CD4-positive, alpha-beta T cell (primary cell): ENCODE measurements at places on chromosomes 1 and 21. TPM values are rescaled to one million over a fixed set of nuclear protein-coding genes. Genes with fewer than 3 reads are reported as not detected.

The CLCA2 gene
- not detected for total RNA-seq

The SIM2 gene
- total RNA-seq: not detected

The LINGO4 gene
- 0.06 TPM for total RNA-seq

The NLRP3 gene
- 8.5 TPM for total RNA-seq

The ANKRD34A gene
- 0.42 TPM for total RNA-seq

The CENPF gene
- total RNA-seq: 3.4 TPM

DNA sequence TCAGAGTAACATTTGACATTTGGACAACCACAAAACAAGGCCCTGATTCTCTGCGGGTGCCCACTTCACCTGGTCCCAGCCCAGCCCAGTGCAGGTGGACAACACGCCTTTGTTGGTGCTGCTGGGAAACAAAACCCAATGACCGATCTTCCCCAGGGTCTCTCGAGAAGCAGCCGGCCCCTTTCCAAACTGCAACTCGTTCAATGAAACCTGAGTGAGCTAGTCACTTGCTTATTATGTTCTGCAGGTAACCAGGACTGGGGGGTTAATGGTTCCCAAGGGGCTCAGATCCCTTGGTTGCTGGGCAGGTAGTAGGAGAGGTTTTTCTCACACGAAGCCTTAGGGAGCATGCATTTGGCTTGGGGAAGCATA, 42.9 kb downstream of the ABCG1 start:
- H3K4me3 ChIP-seq: no peak overlapping the region
- H3K27me3 ChIP-seq: no peaks in the 10 kb centered on the region
- no peaks in the 10 kb centered on the region for H3K36me3 ChIP-seq
- H3K4me1 ChIP-seq: peaks cover 13% of the 10 kb centered on the region
- no peak for DNase-seq

DNA sequence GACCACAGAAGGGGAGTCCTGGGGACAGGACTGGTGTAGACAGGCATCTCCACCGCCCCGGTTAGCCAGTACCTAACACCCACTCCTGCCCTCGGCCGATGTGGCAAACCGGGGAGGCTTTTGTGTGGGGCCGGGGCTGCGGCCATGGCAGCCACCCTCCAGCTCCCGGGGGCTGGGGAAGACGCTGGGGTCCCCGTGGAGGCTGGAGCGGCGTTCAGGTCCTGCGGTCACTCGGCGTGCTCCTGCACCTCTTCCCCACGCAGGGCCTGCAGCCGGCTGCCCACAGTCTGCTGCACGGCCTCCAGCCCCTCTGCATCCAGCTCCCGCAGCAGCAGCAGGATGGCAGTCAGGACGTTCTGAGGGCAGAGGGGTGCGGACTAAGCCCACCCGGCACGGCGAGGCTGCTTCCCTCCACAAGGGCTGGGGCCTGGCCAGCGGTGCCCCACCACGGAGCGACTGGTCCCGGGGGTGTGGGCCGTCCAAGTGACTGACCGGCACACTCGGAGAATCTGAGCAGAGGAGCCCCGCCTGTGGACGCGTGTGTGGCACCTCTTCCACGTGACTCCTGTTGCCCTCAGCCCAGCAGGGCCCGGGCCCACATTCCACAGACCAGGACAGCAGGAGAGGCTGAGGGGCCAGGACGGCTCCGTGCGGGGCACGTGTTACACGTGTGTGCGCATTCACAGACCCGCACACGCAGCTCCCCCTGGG, 9.1 kb downstream of the CFAP410 start:
- no peak overlapping the region for H3K27ac ChIP-seq
- H3K36me3 ChIP-seq: peaks cover 23% of the 10 kb centered on the region
- DNase-seq: no peak
- no peak overlapping the region for H3K4me3 ChIP-seq
- H3K27me3 ChIP-seq: no peaks in the 10 kb centered on the region

DNA sequence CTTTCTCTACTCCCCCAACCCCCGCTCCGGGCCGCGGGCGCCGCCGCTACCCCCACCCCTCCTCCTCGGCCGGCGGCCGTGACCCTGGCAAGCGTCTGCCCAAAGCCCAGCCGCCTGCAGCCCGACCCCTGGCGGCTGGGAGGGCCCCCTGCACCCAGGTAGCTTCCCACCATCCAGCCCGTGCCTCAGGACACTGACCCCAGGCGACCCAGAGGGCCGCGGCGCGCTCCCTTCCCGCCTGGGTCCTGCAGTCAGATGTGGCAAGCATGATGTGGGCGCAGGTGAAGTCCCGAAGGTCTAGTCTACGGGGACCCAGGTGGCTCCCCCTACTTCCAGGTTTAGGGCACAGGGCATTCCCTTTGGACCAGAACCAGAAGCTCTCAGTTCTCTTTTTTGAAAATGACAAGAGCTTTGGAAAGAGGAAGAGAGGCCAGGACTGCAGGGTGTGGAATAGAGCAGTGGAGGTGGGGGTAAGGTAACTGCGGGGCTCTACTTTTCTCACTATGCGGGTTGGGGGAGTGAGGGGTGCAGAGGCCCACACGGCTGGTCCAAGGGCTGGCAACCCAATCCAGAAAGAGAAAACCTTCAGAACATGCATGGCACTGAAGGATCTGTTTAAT, at the start of gene DENND4B:
Gene DENND4B (minus strand): TSS at position 97 of the 620 bp plus-strand sequence. CDS start 2,344 bp downstream, outside the sequence.
- peaks cover 50% of the 10 kb centered on the region for H3K4me1 ChIP-seq
- peak; percentile 70 for DNase-seq
- peak within 1 kb of the TSS; percentile 94 for H3K27ac ChIP-seq
- H3K27me3 ChIP-seq: no peaks in the 10 kb centered on the region

DNA sequence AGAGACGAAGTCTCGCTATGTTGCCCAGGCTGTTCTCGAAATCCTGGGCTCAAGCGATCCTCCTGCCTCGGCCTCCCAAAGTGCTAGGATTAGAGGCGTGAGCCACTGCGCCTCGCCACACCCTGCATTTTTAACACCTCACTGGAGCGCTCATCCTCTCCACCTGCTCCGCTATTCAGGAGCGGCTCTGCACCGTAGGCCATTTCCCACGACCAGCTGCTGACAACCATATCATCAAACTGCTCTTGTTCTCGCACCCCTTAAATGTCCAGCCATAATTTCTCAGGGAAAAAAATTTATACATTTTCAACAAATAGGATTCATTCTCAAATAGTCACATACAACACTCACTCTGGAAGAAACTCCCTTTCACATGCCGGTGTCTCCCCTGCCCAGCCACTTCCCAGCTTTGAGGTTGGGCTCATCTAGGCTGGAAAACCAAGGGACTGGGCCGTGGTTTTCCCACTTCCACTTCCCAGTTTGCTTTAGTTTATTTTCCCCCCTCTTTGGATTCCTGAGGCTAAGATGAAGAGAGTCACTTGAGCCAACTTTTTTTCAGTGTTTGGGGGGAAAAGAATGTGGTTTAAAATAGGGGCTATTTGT, 639 bp upstream of the IPO9 start:
- no peaks in the 10 kb centered on the region for H3K36me3 ChIP-seq
- no peak overlapping the region for H3K27ac ChIP-seq
- H3K27me3 ChIP-seq: no peaks in the 10 kb centered on the region
- H3K4me3 ChIP-seq: no peak overlapping the region
- DNase-seq: no peak
- peaks cover 30% of the 10 kb centered on the region for H3K4me1 ChIP-seq

DNA sequence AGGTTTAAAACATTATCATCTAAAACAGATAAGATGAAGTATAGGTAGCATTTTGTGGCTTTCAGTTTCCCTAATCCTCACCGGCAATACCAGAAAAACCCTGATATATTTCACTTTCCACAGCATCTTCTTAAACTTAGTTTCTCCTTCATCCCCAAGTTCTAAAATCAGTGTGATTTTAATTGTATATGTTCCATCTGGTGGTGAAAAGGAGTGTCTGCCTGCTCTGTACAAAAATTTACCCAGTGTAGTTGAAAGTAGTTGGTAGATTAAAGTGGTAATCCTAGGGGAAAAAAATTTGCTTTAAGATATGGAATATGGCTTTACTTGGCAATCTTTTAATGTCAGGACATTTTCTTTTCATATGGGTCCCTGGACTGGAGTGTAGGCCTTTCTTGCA, 74.3 kb downstream of the CEP350 start:
- H3K4me3 ChIP-seq: no peak overlapping the region
- no peak overlapping the region for H3K27ac ChIP-seq
- peaks cover 58% of the 10 kb centered on the region for H3K36me3 ChIP-seq
- H3K4me1 ChIP-seq: no peaks in the 10 kb centered on the region
- DNase-seq: no peak

DNA sequence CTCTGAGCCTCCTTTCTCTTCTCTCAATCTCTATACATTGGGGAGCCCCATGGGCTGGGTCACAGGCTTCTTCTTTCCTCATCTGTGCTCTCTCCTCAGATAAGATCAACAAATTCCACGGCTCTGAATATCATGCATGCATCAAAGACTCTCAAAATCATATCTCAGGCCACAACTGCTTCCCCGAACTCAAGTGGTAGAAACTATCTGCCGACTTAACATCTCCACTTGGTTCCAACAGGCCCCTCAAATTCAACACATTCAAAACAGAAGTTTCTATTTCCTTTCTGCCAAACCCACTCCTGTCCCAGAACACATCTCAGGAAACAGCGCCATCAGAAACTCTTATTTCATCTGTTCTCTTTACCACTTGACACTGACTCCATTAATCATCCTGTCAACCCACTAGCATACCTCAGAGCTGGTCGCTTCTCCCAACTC, 16.7 kb downstream of the DDX59 start:
- DNase-seq: no peak
- no peak overlapping the region for H3K4me3 ChIP-seq
- peaks cover 51% of the 10 kb centered on the region for H3K36me3 ChIP-seq
- H3K27ac ChIP-seq: no peak overlapping the region
- H3K27me3 ChIP-seq: no peaks in the 10 kb centered on the region

- no peak overlapping the region for H3K4me3 ChIP-seq
- no peak overlapping the region for H3K27ac ChIP-seq
- DNase-seq: no peak
These were observed 356.8 kb downstream of the LMO4 start for GRCh38 chr1:87685311-87686135.

DNA sequence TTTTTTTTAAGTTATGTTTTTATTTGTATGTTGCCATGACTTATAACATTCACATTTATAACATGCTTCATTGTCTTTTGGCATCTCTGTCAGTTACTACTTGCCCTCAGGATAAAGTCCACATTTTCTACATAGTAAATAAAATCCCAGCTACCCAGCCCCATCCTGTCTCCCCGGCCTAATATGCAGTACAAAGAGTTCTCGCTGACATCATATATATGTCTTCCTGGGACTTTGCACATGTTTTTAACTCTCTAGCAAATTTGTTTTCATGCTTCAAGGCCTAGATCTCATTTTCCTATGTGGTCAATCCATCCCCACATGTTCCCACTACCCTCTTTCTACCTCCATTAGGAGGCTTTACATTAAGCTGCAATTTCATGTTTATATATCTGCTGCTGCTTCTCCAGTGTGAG, 33.0 kb upstream of the IVNS1ABP start:
- H3K36me3 ChIP-seq: no peaks in the 10 kb centered on the region
- H3K27ac ChIP-seq: no peak overlapping the region
- H3K4me3 ChIP-seq: no peak overlapping the region
- DNase-seq: no peak

DNA sequence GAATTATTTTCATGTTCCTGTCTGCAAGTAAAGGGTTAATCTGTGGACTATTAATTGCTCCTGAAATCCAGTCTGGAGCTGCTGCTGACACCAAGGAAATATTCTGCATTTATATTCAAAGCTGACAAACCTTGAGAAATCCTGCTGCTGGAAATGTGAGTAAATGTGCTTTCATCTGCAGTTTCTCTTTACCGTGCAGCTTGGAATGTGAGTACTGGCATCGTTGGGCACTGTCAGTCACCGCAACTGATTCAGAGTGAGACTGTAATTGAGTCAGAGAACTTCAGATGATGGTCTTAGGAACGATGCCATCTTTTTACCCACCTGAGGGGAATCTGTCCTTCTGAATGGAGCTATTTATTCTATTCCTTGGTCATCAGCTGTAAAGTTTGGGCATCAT, 420.6 kb downstream of the SIPA1L2 start:
- H3K4me3 ChIP-seq: no peak overlapping the region
- DNase-seq: no peak
- H3K36me3 ChIP-seq: no peaks in the 10 kb centered on the region
- no peaks in the 10 kb centered on the region for H3K27me3 ChIP-seq

GRCh38 chr1:21541329-21541728, 32.1 kb downstream of the ALPL start:
- DNase-seq: no peak
- H3K27ac ChIP-seq: no peak overlapping the region
- H3K4me3 ChIP-seq: no peak overlapping the region
- H3K4me1 ChIP-seq: no peaks in the 10 kb centered on the region

GRCh38 chr21:33522297-33522952, 19.5 kb downstream of the GART start:
- peaks cover 51% of the 10 kb centered on the region for H3K36me3 ChIP-seq
- H3K4me3 ChIP-seq: no peak overlapping the region
- no peak overlapping the region for H3K27ac ChIP-seq
- no peak for DNase-seq

- H3K36me3 ChIP-seq: peaks cover 40% of the 10 kb centered on the region
- peak overlapping the region; percentile 76 for H3K27ac ChIP-seq
- no peak for DNase-seq
- H3K4me3 ChIP-seq: peak overlapping the region; percentile 84
- peaks cover 48% of the 10 kb centered on the region for H3K4me1 ChIP-seq
These were observed 3.1 kb downstream of the PANK4 start for GRCh38 chr1:2523191-2523890.

GRCh38 chr1:238549137-238549536, 658.4 kb upstream of the ZP4 start:
- no peak overlapping the region for H3K27ac ChIP-seq
- no peaks in the 10 kb centered on the region for H3K27me3 ChIP-seq
- H3K4me3 ChIP-seq: no peak overlapping the region
- H3K36me3 ChIP-seq: no peaks in the 10 kb centered on the region
- DNase-seq: no peak

DNA sequence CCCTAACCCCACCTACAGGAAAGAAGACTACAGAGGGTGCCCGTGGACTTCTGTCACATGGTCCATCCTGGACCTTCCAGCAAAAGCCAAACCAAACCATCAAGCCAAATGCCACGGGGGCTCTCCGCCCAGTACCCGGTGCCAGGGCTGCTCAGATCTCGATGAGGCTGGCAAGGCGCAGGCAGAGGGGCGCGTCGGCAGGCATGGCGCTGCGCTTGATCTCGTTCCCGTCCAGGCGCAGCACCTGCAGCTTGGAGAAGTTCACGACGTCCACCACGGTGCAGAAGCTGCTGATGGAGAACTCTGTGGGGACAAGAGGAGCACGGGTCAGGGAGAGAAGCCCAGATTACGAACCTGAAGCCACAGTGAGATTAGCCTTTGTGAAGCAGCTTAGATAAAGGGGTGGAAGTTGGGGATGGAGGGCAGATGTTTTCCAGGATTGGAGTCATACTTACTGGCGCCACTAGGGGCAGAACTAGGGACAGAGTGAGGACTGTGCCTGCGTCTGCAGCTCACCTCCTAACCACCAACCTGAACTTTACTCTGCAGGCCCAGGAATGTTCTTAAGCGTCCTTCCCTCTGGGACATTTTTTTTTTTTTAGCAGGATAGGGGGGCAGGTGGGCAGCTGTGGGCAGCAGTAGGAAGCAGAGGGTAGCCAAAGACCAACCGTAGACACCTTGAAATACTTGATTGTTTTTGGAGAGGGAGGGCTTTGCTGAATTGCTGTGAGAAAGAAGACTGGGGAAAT, 8.6 kb downstream of the FMOD start:
- H3K4me3 ChIP-seq: no peak overlapping the region
- H3K27me3 ChIP-seq: peaks cover 11% of the 10 kb centered on the region
- H3K36me3 ChIP-seq: no peaks in the 10 kb centered on the region
- H3K4me1 ChIP-seq: peaks cover 21% of the 10 kb centered on the region
